ENCODE measurements at places on chromosomes 13 and 19.

- no peak for DNase-seq
Measured at GRCh38 chr19:53646144-53646543, 14.3 kb downstream of the DPRX start.

- DNase-seq = no peak
Measured at GRCh38 chr13:42614436-42615035, 40.6 kb downstream of the TNFSF11 start.

DNA sequence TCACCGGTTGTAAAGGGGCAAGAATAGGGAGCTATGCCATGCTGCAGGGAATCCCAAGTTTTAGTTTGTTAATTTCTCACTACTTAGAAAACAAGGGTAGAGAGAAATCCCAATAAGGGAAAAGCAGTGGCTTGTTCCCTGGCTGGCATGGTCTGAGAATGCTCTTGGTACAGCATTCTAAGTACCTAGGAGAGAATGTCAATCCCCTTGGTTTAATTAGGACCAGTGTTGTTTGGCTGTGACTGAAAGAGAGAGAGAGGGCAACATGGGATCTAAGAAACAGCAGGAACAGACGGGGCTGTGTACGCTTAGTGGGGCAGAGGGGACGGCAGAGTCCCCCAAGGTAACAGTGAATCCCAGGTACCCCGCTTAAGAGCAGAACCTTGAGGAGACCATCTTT lies 228.8 kb downstream of the PCDH9 start:
- no peak for DNase-seq

- peak; percentile 30 for DNase-seq
Measured at GRCh38 chr13:50069261-50069660, 54.0 kb downstream of the KCNRG start.

DNA sequence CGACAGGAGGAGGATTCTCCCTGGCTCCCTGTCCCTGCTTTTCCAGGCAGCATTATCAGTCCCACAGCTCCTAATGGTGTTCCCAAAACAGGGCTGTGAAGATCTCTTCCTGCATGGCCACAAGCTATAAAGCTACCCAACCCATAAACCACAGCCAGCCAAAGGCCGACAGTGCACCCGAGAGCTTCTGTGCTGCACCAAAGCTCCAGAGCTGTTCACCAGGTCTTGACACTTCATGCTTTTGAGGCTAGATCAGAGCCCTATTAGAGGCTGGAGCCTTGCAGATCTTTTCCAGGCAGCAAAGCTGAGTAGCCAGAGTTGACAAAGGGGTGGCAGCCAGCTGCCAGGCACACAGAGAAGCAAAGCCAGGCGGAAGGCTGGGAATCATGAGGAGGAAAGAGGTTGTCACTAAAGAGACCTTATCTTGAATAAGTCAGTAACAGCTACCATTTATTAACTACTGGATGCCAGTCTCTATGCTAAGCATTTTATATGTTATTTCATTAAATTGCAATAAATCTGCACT lies 180.4 kb downstream of the KATNAL1 start:
- DNase-seq = no peak

GRCh38 chr13:49343255-49343654 lies 95.5 kb downstream of the CDADC1 start:
- DNase-seq = no peak

DNA sequence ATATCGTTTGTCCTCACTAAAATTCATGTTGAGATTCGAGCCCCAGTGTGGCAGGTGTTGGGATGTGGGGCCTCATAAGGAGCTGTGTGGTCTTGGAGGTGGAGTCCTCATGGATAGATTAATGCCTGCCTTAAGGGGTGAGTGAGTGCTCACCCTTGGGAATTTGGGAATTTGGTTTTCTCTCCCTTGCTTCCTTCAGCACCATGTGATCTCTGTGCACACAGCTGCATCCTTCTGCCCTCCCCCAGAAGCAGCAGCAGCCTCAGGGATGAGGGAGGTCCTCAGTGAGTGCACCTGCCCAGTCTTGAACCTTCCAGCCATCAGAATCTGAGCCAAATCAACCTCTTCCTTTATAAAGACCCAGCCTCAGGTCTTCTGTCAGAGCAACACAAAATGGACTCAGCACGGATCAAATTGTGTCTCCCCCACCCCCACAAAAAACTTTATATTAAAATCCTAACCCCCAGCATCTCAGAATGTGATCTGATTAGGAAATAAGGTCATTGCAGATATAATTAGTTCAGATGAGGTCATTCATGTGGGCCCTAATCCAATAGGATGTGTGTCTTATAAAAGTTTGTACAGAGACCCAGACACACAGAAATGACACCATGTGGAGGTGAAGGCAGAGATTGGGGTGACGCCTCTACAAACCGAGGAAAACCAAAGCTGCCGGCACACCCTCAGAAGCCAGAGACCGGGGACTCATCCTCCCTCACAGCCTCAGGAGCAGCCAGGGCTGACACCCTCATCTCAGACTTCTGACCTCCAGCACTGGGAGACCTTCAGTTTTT lies 12.9 kb downstream of the CYTH2 start:
- DNase-seq = peak; percentile 52

Data from fibroblast of skin of right quadriceps (primary cell).